ENCODE measurements at places on chromosomes 5 and 9.

DNA sequence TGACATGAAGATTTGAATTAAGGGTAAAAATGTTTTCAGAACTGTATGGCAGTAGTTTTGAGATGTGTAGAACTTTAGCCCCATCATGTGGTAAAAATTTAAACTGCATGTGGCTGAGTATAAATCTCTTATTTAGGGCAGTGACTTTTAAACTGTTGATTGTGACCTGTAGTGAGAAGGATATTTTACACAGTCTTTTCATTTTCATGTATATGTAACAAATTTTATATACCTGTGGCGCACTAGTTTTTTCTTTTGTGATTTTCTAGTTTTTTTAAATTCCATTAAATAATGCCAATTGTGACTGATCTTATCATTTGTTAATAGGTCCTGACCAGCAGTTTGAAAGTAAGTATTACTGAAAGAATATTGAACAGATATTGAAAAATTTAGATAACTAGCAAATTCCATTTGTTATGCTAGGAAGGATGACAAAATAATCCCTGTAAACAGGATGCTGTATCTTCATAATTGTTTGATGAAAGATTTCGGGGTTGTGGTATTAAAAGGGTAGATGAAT, 47.2 kb downstream of the GPBP1 start:
- DNase-seq = no peak
- H3K27ac ChIP-seq = no peak overlapping the region

- H3K4me3 ChIP-seq = no peak overlapping the region
- no peaks in the 10 kb centered on the region for H3K27me3 ChIP-seq
- no peaks in the 10 kb centered on the region for H3K36me3 ChIP-seq
Observed at GRCh38 chr5:67100301-67100700, 96.3 kb downstream of the CD180 start.

GRCh38 chr5:73117088-73117740, 3.2 kb upstream of the TMEM171 start:
- no peaks in the 10 kb centered on the region for H3K4me1 ChIP-seq
- H3K4me3 ChIP-seq = no peak overlapping the region
- H3K27ac ChIP-seq = no peak overlapping the region
- no peaks in the 10 kb centered on the region for H3K27me3 ChIP-seq
- H3K36me3 ChIP-seq = no peaks in the 10 kb centered on the region

DNA sequence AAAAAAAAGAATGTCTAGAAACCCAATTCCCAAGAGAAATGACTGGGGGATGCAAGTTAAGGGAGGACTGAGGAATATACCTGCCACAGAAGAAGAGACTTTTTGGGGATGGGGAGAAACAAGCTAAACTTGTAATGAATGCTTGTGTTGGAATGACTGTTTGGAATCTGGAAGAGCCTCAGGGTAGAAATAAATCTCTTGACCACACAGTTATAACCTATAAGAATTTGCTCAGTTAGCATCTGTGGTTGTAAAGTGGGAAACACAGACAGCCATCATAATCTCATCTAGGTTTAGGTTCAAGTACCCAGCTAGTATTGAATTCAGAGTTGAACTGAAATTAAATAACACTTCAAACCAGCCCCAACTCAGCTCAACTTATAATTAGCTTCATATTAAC, 678.3 kb upstream of the CHD1 start:
- no peak for DNase-seq
- H3K4me1 ChIP-seq = no peaks in the 10 kb centered on the region
- H3K36me3 ChIP-seq = no peaks in the 10 kb centered on the region
- H3K27ac ChIP-seq = no peak overlapping the region
- H3K27me3 ChIP-seq = no peaks in the 10 kb centered on the region
- no peak overlapping the region for H3K4me3 ChIP-seq

- H3K36me3 ChIP-seq = no peaks in the 10 kb centered on the region
- H3K27me3 ChIP-seq = no peaks in the 10 kb centered on the region
- no peak overlapping the region for H3K4me3 ChIP-seq
- DNase-seq = no peak
- no peak overlapping the region for H3K27ac ChIP-seq
Observed at GRCh38 chr9:38205279-38205678, 136.3 kb upstream of the SHB start.

DNA sequence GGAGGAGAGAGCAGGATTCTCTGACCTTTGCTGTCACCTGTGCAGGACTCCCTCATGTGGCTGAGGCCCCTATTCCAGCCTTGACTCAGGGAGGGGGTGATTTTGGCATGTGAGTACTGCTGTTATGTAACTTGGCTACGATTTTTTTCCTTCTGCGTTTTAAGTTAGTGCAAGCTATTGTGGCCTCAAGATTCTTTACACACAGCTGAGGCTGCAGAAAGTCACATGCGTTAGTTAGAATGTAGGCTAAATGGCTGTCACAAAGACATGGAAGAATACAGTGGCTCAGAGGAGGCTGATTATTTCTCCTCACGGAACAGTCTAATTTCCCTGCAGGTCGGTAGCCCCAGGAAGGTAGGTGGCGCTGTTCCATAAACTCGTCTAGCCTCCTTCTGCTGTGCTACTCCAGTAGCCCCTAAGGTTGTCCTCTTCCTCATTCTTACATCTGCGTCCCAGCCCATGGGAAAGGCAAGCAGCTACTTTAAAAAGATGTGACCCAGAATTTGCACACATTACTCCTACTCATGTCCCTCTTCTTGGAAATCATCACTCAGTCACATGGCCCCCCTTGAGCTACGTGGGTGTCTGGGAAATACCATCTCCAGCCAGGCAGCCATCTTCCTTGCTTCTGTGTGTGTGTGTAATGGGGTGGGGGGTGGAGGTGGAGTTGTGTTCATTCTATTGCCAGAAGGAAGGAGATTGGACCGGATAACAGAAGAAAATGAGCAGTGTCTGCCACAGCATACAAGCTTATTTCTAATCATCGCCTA, 486.6 kb downstream of the CCDC171 start:
- no peak overlapping the region for H3K4me3 ChIP-seq
- no peak overlapping the region for H3K27ac ChIP-seq
- no peaks in the 10 kb centered on the region for H3K36me3 ChIP-seq
- DNase-seq = no peak

DNA sequence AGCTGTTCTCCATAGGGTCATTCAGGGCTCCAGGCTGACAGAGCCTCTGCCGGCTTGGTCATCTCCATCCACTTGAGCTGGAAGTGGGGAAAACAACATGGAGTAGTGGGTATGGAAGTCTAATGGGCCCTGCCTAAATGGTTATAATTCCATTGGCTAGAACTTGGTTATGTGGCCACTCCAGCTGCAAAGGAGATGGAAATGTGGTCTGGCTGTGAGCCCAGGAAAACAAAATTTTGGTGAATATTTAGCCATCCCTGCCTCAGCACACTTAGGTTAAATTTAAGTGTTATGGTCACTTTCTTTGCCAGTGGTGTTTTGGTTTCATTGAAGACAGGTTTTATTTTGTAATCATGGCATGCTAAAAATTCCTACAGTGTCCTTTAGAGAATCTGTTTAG, 112.3 kb downstream of the SMARCA2 start:
- H3K27ac ChIP-seq = no peak overlapping the region
- DNase-seq = no peak
- H3K4me3 ChIP-seq = no peak overlapping the region
- no peaks in the 10 kb centered on the region for H3K36me3 ChIP-seq
- H3K27me3 ChIP-seq = no peaks in the 10 kb centered on the region

- no peak for DNase-seq
- no peaks in the 10 kb centered on the region for H3K27me3 ChIP-seq
- no peaks in the 10 kb centered on the region for H3K4me1 ChIP-seq
- H3K27ac ChIP-seq = no peak overlapping the region
- no peaks in the 10 kb centered on the region for H3K36me3 ChIP-seq
Observed at GRCh38 chr5:56244627-56245026, 11.5 kb upstream of the ANKRD55 start.

- H3K36me3 ChIP-seq = no peaks in the 10 kb centered on the region
- no peaks in the 10 kb centered on the region for H3K27me3 ChIP-seq
- H3K4me3 ChIP-seq = no peak overlapping the region
- no peak overlapping the region for H3K27ac ChIP-seq
- no peaks in the 10 kb centered on the region for H3K4me1 ChIP-seq
- DNase-seq = no peak
Observed at GRCh38 chr5:372556-372995, 51.1 kb downstream of the AHRR start.

- no peaks in the 10 kb centered on the region for H3K27me3 ChIP-seq
- no peak for DNase-seq
- H3K4me3 ChIP-seq = no peak overlapping the region
Observed at GRCh38 chr5:73027361-73027760, 71.5 kb downstream of the FCHO2 start.

DNA sequence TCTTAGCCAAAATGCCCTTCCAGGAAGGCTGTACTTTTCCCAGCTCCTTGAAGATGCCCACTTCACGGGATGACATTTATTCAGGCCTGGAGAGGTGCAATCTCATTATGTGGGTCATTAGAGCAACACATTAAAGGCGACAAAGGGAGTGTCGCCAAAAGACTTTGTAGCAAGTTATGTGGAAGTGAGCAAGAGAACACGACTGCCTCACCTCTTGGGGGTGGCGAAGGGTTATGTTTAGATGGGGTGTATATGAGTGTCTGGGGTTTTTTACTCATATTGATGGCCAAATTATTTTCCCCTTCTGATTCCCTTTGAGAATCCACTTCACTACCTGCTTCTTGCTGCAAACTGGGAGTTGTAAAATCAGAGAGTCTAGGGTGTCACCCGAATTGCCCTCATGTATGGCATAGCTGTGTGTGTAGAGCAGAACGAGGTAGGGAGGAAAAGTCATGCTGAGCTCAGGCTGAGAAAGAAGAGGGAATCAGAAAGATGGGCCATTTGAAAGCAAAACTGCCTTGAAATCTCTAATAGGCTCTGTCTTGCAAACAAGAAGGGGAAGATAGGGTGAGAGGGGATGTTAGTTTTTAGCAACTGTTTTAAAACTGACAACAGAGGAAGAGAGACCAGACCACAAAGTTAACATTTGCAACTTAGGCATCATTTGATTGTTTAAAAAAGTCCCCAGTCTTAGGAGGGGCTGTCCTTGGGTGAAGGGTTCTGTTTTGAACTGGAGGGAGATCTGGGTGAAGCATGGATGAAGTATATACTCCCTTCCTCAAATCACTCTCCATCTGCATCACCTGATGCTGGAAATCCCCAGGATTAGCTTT, 97.1 kb upstream of the IL12B start:
- no peaks in the 10 kb centered on the region for H3K4me1 ChIP-seq
- H3K27ac ChIP-seq = no peak overlapping the region
- H3K4me3 ChIP-seq = no peak overlapping the region
- no peaks in the 10 kb centered on the region for H3K27me3 ChIP-seq

DNA sequence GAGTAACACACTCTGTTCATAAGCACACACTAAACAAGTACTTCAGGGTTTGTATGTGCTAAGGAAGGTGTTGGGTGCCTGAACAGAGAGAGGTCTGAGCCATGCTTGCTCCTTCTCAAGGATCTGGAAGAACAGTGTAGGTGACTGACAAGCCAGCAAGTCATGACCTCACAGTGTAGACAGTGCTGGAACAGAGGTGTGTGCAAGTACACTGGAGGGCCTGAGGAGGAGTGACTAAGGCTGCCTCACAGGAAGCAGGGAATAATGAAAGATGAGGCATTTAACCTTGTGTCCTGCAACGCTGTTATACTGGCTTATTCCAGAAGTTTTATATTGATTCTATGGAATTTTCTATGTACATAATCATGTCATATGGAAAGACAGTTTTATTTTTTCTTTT, 83.9 kb downstream of the TMEM174 start:
- no peak overlapping the region for H3K27ac ChIP-seq
- H3K36me3 ChIP-seq = no peaks in the 10 kb centered on the region
- H3K4me3 ChIP-seq = no peak overlapping the region

GRCh38 chr9:112006361-112007020, 109.9 kb downstream of the UGCG start:
- no peak overlapping the region for H3K27ac ChIP-seq
- H3K27me3 ChIP-seq = no peaks in the 10 kb centered on the region
- no peaks in the 10 kb centered on the region for H3K36me3 ChIP-seq
- no peaks in the 10 kb centered on the region for H3K4me1 ChIP-seq

DNA sequence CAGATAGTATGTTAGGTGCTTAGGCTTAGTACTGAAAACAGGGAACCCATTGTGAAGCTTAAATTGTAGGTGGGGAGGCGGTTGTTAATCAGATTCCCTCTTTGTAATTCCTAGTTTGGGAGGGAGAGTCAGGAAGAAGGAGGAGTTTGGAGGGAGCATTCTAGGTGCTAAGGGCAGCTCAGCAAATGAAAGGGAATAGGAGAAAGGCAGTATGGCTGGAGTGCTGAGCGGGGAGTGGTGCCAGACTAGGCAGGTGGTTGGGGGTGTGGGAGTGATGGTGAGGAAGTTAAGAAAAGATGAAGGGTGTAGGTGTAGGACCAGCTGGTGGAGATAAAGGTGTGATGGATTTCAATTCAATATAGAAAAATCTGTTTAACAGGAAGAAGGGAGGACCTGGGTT, 11.1 kb upstream of the GARNL3 start:
- DNase-seq = no peak
- no peak overlapping the region for H3K27ac ChIP-seq
- no peaks in the 10 kb centered on the region for H3K27me3 ChIP-seq

DNA sequence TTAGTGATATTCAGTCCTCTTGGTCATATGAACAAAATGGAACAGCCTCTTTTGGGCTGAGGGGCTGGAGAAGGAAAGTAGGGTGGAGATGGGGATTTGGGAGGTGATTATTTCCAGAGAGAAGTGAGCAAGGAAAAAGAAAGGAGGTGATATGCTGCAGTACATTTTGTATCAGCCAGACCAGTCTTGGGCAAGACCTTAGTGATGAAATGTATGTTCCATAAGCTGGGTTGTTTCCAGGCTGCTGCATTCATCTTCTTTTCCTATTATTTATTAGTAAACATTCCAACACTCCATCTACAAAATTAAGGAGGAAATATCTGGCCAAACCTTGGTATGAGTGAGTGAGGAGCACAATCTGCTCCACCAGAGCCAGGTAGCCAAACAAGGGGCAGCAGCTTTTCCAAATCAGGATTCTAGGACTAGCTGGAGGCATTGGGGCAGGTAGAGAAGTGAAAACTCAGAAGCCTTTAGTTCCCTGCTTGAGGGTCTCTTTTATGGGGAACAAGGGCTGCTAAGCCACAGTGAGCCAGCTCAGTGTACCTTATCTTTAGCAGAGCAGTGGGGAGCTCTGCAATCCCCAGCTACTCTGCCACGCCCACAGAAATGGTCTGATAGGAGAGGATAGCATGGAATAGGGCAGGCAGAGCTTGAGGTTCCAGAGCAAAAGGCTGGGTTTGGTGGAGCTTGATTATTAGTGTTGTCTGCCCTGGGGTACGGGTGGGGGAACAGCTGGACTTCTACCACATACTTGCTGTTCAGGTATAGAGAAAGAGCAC, 19.5 kb downstream of the RAD1 start:
- H3K27me3 ChIP-seq = no peaks in the 10 kb centered on the region
- H3K36me3 ChIP-seq = no peaks in the 10 kb centered on the region
- H3K4me3 ChIP-seq = no peak overlapping the region
- no peaks in the 10 kb centered on the region for H3K4me1 ChIP-seq
- no peak for DNase-seq

Data from pancreas (tissue), 10 donors.